Progenitor cell of endocrine pancreas (in vitro differentiated cells): ENCODE measurements at places on chromosomes 13 and 19. TPM values are rescaled to one million over a fixed set of nuclear protein-coding genes. Genes with fewer than 3 reads are reported as not detected.

CASP14 gene
- total RNA-seq: not detected in 2 replicates

FOXA3 gene
- total RNA-seq: 23.5 and 25.4 TPM in 2 replicates

- peak; percentile 29 for DNase-seq
Measured at GRCh38 chr19:35899547-35900214, 659 bp downstream of the NFKBID start.

CAPN12 gene
- total RNA-seq: 4.1 and 5.0 TPM in 2 replicates

SCEL gene
- not detected in 2 replicates for total RNA-seq
